ENCODE measurements at places on chromosomes 2 and 18.

DNA sequence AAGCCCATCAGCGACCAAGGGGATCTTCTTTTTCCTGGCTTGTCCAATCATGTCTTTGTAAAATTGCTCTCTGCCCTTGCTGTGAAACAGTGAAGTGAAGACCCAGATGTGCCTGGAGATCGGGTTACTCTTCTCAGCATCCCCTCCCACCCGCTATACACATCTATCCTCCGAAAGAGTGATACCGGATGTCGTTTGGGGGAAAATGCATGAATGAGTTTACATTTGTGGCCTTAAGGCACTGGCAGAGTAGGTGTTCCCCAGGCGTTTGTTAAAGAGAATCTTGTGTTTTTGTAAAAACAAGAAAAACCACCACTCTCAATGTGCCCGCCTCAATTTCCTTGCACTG lies 528.3 kb downstream of the CMPK2 start:
- DNase-seq: no peak

GRCh38 chr2:203894262-203894661 lies 26.7 kb downstream of the CTLA4 start:
- DNase-seq: no peak

DNA sequence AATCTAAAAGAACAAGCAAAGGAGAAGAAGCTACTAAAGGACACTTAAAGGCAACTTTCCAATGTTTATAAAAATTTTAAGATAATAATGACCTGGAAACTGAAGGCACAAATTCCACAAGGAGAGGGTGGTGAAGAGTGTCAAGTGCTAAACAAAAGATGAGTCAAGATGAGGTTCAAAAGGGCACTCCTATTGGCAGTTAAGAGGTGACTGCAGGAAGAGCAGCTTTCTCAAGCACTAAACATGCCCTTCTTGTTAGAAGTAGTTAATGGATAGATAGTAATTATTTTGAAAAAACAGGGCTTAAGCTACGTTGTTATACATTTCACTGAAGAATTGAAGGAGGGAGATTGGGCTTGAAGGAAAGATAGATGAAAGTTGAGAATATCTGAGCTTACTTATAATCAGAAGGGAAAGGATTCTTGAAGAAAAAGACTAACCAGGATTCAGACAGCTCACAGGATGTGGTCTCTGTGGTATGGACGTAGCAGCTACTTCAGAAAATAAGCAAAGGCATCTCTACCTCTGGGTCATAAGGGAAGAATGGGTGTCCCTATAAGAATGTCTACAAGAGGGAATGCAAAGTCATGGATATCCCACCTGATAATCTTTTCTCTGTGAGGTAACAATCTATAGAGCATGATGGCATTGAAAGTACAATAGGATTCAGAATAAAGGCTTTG lies 454.7 kb upstream of the SLC39A10 start:
- no peak for DNase-seq

GRCh38 chr18:24075767-24076597 lies 61.4 kb downstream of the TTC39C start:
- peak; percentile 93 for DNase-seq

- DNase-seq: no peak
These were observed 50.6 kb upstream of the TMEFF2 start for GRCh38 chr2:192245329-192245728.

DNA sequence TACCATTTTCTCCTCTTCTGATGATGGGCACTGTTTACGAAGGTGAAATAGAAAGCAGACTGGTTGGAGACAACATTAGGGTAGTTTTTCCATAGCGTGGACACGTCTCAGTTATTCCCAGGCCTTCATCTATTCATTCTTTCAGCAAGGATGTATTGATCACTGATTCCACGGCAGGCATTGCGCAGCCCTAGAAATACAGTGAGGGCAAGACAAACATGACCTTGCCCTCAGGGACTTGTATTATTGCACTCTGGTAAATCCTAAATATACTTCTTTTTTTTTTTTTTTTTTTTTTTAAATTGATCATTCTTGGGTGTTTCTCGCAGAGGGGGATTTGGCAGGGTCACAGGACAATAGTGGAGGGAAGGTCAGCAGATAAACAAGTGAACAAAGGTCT lies 167.3 kb upstream of the SPRED2 start:
- no peak for DNase-seq

GRCh38 chr2:162155093-162155492 lies 3.0 kb upstream of the GCG start:
- no peak for DNase-seq

- DNase-seq: no peak
These were observed 32.9 kb downstream of the DGKD start for GRCh38 chr2:233387225-233387624.

DNA sequence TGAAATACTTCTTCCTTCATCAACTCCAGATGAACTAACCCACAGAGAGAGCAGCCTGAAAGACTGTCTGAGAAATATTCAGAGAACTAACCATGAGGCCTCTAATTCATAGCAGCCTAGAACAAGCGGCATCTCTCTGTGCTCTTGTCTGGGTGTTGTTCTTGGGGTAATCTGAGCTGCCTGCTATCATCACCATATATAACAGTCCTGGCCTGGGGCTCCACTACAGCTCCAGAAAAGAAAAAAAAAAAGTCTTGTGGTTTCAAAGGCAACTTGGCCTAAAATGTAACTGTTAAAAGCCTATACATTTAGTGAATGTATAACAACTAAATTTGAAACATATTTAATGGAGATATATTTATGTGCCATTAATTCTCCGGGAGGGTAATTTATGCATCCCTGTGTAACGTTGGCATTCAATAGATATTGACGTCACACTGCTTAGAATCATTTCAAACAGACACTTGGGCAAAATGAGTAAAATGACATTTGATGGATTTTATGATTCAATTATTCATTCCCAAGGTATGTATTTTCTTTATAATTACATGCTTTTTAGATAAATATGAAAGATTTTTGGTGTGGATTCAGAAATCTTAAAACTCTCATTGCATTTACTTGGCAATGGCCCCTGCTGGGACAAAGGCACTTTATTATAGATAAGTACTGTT lies 294.3 kb downstream of the HRH4 start:
- no peak for DNase-seq

GRCh38 chr18:12595571-12596255 lies 62.2 kb downstream of the SPIRE1 start:
- peak; percentile 70 for DNase-seq

- DNase-seq: no peak
These were observed 8.2 kb upstream of the GPR17 start for GRCh38 chr2:127637725-127638252.

- DNase-seq: no peak
These were observed 66.7 kb upstream of the RPL31 start for GRCh38 chr2:100935372-100935752.

DNA sequence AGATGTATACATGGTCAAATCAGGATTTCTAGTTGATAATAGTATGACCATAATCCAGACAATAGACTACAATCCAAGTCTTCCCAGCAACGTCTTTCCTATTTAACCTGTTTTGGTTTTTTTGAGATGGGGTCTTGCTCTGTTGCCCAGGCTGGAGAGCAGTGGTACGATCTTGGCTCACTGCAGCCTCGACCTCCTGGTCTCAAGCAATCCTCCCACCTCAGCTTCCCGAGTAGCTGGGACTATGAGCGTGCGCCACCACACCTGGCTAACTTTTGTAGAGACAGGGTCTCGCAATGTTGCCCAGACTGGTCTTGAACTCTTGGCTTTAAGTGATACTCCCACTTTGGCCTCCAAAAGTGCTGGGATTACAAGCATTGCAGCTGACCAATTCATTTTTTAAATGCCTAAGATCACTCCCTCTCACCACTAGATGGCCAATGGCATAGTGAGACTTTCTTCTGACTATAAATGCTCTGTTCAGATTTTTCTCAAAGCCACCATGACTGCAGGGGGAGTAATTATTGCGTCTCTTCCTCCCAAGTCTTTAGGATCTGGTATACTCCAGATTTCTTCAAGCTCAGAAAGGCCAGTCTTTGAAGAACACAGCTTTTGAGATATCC lies 47.6 kb downstream of the HNRNPLL start:
- DNase-seq: peak; percentile 67

DNA sequence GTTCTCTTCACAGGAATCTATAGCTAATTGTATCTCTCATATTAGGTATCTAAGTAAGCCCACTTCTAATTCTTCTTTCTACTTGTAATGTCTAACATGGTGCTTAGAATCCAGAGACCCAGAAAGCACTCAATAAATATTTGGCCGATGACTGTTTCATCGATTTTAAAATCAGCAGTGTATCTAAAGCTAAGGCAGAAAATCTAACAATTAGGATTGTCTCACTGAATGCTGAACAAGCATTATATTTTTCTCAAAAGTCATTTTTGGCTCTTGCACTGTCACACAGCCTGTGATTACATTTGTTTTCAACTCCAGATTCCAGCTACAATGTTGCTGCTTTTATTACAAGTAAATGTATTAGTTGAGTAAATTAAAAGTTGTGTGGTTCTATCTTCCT lies 20.3 kb downstream of the COL5A2 start:
- no peak for DNase-seq

- DNase-seq: no peak
These were observed 124.1 kb upstream of the KLHL14 start for GRCh38 chr18:32896776-32897547.

All from hematopoietic multipotent progenitor cell treated with erythropoietin and hydrocortisone succinate and interleukin-3 and kit ligand, for 6 days (in vitro differentiated cells).